ENCODE measurements at places on chromosomes 3 and 15.

GRCh38 chr15:75751891-75752290 lies 39.2 kb upstream of the CSPG4 start:
- DNase-seq: no peak

DNA sequence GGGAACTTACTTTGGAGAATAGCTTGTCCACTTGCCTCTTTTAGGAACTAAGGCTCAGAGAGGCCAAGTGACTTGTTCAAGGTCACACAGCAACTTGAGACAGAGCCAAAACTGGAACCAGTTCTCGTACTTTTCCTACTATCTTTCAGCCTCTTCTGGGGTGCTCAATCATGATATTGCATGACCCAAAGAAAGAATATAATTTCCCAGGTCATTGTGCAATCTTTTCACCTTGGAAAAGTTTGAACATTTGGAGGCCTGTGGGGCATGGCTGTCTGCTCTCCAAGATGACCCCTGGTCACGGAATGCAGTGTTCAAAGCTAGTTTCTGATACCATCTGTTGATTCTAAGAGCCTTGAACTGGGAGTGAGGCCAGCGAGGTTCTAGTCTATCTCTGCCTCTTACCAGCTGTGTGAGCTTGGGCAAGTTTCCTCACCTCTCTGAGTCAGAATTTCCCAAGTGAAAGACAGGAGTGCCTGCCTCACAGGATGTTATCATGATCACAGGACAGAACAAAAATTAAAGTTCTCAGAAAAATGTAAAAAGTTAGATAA lies 89.7 kb downstream of the BDH1 start:
- no peak for DNase-seq

- no peak for DNase-seq
Measured at GRCh38 chr3:53817809-53818208, 28.4 kb downstream of the CHDH start.

- DNase-seq: no peak
Measured at GRCh38 chr3:126873416-126873815, 109.5 kb upstream of the PLXNA1 start.

DNA sequence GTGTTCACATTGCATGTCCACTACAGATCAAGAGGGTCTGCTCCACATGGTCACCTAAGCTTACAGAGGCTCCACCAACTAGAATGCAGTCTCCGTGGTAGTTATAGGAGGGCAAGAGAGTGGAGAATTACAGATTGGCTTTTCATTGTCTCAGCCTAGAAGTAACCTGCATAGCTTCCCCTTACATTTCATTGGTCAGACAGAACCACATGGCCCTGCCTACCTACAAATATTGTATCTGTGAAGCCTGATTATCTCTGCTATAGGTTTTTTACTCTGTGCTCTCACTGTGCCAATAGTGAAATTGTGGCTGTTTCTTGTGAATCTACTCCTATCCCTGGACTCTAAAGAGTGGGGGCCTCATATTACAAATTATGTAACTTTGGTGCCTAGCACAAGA lies 2.5 kb upstream of the TLNRD1 start:
- DNase-seq: no peak

- DNase-seq: no peak
Measured at GRCh38 chr3:184761976-184762375, 50.0 kb upstream of the VPS8 start.

- DNase-seq: no peak
Measured at GRCh38 chr3:72678867-72679266, 169.4 kb downstream of the SHQ1 start.

DNA sequence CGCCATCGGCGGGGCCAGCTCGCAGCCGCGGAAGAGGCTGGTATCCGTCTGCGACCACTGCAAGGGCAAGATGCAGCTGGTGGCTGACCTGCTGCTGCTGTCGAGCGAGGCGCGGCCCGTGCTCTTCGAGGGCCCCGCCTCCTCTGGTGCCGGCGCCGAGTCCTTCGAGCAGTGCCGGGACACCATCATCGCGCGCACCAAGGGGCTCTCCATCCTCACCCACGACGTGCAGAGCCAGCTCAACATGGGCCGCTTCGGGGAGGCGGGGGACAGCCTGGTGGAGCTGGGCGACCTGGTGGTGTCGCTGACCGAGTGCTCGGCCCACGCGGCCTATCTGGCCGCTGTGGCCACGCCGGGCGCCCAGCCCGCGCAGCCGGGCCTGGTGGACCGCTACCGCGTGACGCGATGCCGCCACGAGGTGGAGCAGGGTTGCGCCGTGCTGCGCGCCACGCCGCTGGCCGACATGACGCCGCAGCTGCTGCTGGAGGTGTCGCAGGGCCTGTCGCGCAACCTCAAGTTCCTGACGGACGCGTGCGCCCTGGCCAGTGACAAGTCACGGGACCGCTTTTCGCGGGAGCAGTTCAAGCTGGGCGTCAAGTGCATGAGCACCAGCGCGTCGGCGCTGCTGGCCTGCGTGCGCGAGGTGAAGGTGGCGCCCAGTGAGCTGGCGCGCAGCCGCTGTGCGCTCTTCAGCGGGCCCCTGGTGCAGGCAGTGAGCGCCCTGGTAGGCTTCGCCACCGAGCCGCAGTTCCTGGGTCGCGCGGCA lies 1.8 kb downstream of the TLNRD1 start:
- no peak for DNase-seq

DNA sequence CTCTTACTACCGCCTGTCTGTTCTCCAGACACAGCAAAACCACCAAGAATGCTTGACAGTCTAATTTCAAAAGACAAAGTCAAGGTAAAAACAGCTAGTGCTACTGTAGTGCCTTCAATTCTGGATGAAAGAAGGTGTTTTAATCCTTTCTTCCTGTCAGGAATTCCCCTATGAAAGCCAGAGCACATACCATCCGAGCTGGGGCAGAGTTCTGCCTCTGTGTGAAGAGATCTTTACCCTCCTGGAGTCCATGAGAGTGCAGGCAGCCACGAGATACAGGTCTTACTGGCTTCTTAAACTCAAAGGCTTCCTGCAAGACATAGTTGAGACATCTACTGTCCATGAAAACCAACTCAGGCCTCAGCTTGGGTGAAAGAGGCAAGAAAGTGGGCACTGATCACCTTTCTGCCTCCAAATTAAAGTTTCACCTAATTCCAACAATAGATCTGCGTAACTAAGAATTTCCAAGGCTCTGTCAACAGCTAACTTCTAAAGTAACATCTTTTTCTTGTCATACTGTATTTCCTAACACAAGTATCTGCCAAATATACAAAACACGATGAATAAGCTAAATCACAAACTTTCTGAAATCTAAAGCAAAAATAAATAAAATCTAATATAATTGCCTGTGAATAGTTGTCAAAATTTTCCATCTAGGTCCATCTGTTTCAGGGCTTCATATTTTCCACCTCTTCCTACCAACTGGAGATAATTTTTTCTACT lies 7.5 kb downstream of the CDC25A start:
- DNase-seq: no peak

DNA sequence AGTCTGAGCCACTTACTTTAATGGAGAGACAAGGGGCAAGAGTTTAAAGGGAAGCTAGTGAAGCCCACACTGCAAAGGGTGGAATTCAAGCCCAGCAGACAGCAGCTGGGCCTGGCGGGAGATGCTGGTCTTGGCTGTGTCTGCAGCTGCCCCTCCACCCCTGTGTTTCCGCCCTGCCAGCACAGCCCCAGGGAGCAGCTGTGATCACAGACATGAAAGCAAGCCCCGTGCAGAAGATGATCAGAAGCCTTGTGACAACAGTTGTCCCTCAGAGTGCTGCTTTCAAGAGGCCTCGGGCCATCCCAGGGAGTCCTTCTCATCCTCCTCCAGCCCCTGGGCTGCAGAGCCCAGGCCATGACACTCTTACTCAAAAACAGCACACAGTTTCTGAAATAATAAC lies 24.1 kb upstream of the SLC6A1 start:
- DNase-seq: no peak

DNA sequence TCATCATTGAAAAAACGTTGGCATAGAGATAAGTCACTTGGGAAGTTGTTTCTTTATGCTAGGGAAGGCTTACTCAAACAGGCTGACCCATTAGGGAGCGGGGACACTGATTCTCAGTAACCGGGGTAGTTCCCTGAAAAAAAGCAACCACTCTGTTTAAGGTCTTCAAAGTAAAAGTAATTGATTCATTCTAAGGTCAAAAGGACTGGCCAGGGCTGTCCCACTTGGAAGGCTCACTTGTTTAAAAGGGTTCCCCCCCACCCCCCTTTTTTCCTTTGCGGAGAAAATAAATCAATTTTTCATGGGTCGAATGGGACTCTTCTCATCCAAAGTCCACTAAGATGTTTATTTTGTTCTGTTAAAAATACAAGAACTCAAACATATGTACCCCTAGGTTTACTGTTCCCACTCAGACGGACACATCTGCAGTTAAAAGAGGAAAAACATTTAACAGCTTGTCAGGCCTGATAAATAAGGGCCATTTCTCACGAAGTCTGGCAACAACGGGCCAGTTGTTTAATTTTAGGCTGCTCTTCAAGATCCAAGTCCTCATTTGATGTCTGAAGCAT lies 53.0 kb downstream of the ARHGEF3 start:
- no peak for DNase-seq

- DNase-seq: peak; percentile 6
Measured at GRCh38 chr15:73631915-73632669, 1.1 kb downstream of the NPTN start.

DNA sequence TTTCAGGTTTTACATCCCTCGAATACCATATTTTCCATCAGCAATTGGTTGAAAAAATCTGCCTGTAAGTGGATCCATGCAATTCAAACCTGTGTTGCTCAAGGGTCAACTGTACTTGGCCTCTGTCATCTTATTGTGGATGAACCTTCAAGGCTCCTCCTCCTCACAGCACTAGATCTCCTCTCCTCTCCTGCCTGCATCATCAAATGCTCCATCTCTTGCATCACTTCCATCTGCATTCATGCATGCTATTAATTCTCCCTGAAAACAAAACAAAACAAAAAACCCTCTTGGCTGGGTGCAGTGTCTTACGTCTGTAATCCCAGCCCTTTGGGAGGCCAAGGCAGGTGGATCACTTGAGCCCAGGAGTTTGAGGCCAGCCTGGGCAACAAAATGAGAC lies 10.1 kb downstream of the BCL2L10 start:
- no peak for DNase-seq

DNA sequence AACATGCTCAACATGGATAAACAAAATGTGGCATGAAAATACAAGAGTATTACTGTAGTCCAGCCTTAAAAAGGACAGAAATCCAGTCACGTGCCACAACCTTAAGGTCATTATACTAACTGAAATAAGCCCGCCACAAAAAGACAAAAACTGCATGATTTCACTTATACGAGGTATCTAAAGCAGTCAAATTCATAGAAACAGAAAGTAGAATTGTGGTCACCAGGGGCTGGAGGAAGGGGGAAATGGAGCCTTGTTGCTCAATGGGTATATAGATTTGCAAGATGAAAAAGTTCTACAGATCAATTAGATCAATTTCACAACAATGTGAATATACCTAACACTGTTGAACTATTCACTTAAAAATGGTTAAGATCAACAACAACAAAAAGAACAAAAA lies 7.4 kb downstream of the GLB1 start:
- DNase-seq: no peak

- DNase-seq: no peak
Measured at GRCh38 chr3:123430266-123430665, 18.6 kb downstream of the ADCY5 start.

GRCh38 chr3:78260388-78260787 lies 1220.5 kb downstream of the ROBO2 start:
- DNase-seq: no peak

GRCh38 chr15:74821091-74821789 lies 5.2 kb upstream of the CPLX3 start:
- no peak for DNase-seq

GRCh38 chr15:28114721-28115622 lies 15.9 kb upstream of the OCA2 start:
- DNase-seq: no peak

GRCh38 chr15:96262549-96263489 lies 67.7 kb upstream of the NR2F2 start:
- DNase-seq: no peak

DNA sequence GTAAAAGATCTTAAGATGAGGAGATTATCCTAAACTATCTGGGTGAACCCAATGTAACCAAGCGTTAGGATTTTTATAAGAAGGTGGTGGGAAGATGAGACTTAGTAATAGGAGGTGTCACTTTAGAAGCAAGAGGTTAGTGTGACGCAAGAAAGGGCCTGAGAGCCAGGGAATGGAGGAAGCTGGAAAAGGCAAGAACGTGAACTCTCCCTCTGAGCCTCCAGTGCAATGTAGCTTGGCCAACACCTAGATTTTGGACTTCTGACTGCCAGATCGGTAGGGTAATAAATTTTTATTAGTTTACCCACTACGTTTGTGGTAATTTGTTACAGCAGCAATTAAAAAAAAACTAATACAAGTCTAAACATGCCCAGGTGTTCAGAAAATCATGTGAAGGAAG lies 20.8 kb upstream of the CNTN6 start:
- no peak for DNase-seq

GRCh38 chr3:185724251-185724650 lies 100.6 kb downstream of the IGF2BP2 start:
- no peak for DNase-seq

- no peak for DNase-seq
Measured at GRCh38 chr3:189586941-189587663, 44.1 kb upstream of the TP63 start.

DNA sequence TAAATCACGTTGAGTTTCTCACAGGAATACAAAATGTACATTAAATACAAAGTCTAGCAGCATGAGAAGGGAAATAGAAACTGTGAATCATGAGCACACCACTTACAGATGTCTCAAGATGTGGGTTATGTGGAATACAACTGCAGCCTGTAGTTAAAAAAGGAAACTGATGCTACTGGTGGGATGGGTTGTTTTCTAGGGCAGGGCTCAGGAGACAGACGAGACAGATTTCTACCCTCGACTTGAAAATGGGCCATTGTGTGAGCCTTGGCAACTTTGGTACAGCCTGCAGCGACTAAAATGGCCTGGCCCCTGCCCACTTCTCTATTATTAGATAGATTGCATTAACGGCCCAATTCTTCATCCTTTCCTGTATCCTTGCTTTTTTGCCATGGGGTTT lies 293.1 kb downstream of the SUCLG2 start:
- no peak for DNase-seq

- DNase-seq: no peak
Measured at GRCh38 chr3:177681156-177681555, 483.9 kb upstream of the TBL1XR1 start.

- DNase-seq: no peak
Measured at GRCh38 chr15:66673410-66674322, 28.4 kb upstream of the SMAD6 start.

DNA sequence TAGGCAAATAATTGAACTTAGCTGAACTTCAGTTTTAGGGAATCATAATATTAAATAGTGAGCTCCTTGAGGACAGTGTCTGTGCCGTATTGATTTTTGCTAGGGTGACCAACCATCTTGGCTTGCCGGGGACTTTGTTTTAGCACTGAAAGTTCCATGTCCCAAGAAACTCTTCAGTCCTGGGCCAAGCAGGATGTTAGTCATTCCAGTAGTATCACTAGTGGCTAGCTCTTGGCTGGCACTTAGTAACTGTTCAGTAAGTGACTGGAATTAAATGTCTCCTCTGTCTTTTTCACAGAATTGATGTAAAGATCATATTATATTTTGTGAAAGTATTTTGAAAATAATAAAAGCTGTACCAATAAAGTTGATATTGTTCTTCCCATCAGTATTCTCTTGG lies 42.3 kb downstream of the RSRC1 start:
- no peak for DNase-seq

GRCh38 chr3:152026033-152026556 lies 152.7 kb downstream of the SUCNR1 start:
- no peak for DNase-seq

GRCh38 chr15:71011503-71012155 lies 103.6 kb upstream of the THSD4 start:
- no peak for DNase-seq

- no peak for DNase-seq
Measured at GRCh38 chr3:37162501-37163245, 11.7 kb downstream of the LRRFIP2 start.

Data from NCI-H510A (cell line).